ENCODE measurements at places on chromosomes 11 and 22.

DNA sequence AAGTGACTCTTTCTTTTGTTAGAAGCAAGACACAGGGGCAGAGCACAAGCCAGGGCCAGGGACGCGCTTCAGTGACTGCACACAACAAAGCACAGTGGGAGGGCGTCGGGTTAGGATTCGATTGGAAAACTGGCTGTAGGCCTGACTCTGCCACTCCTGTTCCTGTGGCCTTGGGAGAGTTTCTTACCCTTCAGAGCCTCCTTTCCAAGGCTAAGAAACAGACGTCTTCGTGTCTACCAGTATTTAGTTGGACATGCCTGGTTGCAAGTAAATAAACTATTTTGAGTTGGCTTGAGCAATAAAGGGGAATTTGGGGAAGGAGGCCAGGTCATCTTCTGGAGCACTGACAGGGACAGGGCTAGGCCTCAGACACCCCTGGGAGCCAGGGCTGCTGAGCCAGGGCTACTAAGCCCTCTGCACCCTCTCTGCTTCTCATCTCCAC lies 549.1 kb downstream of the INSC start:
- DNase-seq: peak; percentile 73

DNA sequence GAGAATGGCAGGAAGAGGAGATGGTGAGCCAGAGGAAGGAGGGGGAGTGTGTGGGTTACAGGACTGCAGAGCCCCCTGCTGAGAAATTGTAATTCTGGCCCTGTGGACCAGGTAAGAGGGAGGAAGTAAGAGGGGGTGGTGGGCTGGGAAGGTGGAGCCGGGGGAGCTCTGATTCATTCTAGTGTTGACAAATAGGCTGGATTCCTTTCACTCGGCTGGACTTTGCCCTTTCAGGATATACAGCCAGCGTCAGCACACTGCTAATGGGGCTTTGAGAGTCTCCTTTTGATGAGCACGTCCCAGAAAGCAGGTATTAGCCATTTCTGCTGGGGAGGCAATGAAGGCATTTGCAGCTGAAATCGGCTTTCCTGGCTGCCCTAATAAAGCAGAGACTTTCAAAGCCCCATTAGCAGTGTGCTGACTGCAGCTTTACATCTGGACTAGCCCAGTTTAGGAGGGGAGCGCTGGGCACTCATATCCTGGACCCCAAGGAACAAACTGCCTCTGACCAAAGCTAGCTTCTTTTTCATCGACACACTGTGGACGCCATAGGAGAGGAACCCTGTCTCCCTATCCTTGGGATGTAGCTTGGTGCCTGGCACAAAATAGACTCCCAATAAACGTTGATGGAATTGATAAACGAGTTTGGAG lies 44.8 kb upstream of the CADM1 start:
- peak; percentile 13 for DNase-seq

DNA sequence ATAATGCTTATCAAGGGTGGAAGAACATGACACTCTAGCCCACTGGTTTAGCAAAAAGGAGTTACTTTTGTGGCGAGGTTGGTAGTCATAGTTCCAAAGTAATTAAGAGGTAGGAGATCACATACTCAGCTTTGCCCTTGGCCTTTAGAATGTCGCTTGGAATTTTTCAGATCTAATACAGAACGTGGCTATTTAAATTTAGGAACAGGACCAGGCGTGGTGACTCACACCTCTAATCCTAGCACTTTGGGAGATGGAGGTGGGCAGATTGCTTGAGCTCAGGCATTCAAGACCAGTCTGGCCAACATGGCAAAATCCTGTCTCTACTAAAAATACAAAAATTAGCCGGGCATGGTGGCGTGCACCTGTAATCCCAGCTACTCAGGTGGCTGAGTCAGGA lies 26.1 kb upstream of the ZNRF3 start:
- DNase-seq: no peak

- DNase-seq: no peak
These were observed 30.6 kb downstream of the IGHMBP2 start for GRCh38 chr11:68934321-68934645.

DNA sequence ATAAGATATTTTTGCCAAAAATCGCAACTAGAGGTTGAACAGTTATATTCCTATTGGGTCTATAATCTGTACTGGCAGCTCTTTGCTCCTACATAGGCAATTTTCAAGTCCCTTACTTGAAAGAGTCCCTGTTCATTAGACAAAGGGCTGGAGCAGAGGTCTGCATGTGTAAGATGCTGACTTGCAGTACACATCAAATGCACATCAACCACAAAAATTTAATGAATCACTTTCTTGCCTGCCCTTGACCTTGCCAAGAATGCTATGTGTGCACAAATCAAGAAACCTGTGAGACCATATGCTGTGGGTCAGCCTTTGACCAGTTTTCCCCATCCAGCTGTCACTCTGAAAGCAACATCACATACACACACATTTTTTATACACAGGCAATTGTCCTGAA lies 661.5 kb downstream of the LRRC4C start:
- DNase-seq: no peak

- no peak for DNase-seq
These were observed 5.6 kb downstream of the MN1 start for GRCh38 chr22:27795696-27796517.

GRCh38 chr11:18056561-18057181 lies 10.6 kb upstream of the TPH1 start:
- DNase-seq: no peak

- DNase-seq: no peak
These were observed 32.9 kb downstream of the RBFOX2 start for GRCh38 chr22:35995772-35996171.

DNA sequence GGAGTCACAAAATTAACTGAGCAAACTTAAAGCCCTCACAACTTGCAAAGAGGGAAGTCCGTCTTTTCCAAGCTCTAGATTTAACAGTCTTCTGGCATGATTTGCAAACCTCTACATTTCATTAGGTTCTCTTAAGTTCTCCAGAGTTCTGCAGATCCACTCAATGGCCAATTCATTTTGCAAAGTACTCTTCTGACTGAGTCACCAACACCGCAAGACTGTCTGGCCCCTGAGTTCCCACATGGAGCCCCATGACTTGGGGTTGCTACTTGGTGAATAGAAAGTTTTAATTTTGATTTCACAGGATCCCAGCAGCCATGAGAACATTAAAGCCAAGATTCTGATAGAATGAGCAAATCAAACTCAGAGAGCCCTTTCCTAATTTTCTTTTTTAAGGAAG lies 134.5 kb downstream of the PLEKHA7 start:
- no peak for DNase-seq

DNA sequence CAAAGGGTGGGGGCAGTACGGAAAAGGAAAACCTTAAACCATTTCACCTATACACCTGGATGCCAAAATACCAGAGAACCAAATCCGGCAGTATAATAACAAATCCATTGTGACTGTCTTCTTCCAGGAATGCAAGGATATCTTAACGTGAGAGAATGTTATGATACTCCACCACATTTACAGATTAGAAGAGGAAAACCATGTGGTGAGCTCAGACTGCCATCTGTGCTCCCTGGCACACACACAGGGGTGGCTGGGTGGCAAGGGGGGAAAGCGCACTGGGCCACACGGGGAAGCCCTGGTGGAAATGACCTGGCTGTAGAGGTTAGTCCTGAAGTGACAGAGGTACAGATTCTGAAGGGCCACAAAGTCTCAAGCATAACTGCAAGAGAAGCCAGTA lies 9.9 kb downstream of the EIF1AD start:
- DNase-seq: no peak

- peak; percentile 60 for DNase-seq
These were observed 827.4 kb downstream of the OPCML start for GRCh38 chr11:132704781-132705375.

GRCh38 chr11:93783362-93783761 lies 720 bp upstream of the MED17 start:
- DNase-seq: no peak

DNA sequence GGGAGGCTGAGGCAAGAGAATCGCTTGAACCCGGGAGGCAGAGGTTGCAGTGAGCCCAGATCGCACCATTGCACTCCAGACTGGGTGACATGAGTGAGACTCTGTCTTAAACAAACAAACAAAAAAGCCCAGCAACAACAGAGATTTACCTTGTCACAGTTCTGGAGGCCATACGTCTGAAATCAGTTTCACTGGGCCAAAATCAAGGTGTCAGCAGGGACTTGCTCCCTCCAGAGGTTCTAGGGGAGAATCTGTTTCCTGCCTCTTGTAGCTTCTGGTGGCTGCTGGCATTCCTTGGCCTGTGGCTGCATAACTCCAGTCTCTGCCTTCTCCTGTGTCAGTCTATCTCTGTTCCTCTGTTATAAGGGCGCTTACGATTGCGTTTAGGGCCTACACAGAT lies 1.5 kb downstream of the DDX10 start:
- no peak for DNase-seq

DNA sequence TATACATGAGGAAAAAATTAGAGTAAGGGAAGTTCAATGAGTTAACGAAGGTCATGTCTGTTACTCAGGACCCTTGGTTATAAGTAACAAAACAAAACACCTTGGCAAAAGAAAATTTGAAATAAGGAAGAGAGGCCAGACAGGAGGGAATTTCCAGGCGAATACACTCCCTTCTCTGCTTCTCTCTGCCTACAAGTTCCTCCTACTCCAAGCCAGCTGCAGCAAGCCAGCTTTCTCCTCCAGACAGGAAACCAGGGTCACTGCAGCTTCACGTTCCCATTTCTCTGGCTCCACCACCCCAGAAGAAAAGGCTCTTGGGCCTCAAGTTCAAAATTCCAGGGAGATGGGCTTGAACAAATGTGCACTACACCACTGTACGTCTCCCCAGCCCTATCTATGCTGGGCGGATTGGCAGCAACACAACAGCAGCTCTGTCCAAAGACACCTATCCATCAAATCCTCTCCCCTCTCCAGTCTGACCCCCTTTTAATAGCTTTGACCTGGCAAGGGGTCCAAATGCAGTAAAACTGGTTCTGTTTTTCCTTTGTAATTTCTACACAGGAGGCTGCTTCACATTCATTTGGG lies 27.7 kb downstream of the SMCO4 start:
- no peak for DNase-seq

DNA sequence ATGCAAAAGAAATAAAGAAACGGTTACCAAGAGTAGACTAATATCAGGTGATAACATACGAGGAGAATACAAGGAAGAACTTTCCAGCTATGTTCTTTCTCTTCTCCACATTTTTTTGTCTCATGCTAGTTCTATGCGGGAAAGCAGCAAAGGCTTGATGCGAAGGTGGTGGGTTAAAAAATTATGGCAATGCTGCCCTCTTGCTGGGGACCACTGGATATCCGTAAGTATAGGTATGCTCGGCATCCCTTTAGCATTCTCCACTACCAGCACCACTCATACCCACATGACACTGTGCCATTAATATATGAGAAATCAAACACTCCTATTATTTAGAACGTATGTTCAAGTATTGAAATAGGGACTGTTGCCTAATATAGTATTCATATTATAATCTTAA lies 776.4 kb downstream of the LRRC4C start:
- no peak for DNase-seq

GRCh38 chr11:74090701-74091100 lies 80.1 kb downstream of the C2CD3 start:
- DNase-seq: no peak

- no peak for DNase-seq
These were observed 56.3 kb downstream of the CD82 start for GRCh38 chr11:44621784-44622183.

GRCh38 chr11:118216621-118217481 lies 8.0 kb downstream of the JAML start:
- no peak for DNase-seq

DNA sequence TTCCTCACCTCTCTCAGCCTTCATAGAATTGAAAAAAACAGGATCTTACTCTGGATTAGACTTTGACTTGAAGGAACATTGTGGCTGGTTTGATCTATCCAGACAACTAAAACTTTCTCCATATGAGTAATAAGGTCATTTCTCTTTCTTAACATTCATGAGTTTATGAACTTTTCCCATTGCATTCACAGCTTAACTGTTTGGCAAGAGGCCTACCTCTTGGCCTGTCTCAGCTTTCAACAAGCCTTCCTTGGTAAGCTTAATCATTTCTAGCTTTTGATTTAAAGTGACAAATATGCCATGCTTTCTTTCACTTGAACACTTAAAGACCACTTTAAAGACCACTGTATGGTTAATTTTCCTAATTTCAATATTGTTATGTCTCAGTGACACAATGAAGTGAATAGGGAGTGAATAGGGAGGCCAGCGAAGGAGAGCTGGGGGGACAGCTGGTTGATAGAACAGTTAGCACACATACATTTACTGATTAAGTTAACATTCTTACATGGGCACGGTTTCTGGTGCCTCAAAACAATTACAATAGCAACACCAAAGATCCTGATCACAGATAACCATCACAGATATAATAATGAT lies 17.0 kb downstream of the IMMP1L start:
- DNase-seq: no peak

- DNase-seq: no peak
These were observed 133.5 kb downstream of the MYO18B start for GRCh38 chr22:25875461-25875860.

DNA sequence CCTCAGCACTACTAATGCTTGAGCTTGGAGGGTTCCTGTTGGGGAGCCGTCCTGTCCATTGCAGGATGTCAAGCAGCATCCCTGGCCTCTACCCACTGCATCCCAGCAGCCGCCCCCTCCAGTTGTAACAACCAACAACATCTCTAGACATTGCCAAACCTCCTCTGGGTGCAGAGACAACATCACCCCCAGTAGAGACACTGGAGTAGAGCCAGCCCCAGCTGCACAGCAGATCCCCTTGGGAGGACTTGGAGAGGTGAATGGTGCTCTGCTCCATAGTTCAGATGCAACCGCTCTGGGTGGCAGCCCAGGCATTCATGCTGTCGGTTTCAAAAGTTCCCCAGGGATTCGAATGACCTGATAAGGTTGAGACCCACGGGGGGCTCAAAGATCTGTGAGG lies 259.0 kb downstream of the MN1 start:
- DNase-seq: no peak

DNA sequence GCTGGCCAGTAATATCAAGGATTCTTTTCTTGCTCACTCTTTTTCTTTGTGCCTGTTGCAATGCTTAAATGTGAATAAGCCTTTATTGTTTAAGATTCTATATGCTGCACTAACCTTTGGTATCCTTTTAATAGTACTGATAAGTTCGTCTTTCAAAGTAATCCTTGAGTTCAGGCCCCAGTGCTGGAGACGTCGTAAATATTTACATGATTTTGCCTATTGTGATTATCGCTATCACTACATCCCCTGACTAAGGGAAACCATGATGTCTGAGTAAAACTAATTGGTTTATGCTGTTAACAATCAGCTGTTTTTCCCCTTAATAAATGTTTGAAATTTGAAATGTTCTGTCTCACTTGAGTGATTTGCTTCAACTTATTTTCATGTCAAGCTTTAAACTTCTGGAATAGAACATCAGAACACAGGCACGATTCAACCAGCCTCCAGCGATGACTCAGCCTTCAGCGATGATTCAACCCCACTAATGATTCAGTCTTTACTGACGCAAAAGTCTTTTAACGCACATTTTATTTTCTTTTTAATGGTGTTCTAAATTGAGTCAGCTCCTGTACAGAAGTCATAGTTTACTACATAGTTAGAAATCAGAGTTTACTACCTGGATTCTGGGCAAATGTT lies 3.9 kb downstream of the HTATIP2 start:
- no peak for DNase-seq

DNA sequence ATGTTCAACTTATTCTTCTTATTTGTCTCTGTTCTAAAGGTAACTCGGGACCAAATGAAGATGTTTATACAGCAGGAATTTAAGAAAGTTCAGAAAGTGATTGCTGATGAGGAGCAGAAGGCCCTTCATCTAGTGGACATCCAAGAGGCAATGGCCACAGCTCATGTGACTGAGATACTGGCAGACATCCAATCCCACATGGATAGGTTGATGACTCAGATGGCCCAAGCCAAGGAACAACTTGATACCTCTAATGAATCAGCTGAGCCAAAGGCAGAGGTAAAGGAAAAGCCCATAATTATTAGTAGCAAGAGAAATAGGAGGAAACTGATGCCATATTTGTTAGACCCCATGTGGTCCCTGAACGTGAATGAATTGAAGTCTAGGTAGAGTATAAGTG lies 63.3 kb downstream of the TRIM44 start:
- no peak for DNase-seq

Measured in NCI-H748 treated with DMSO at 0.1 percent for 48 hours (cell line).